ENCODE measurements at places on chromosomes 6 and 20. TPM values are rescaled to one million over a fixed set of nuclear protein-coding genes. Genes with fewer than 3 reads are reported as not detected.

Gene TLDC2
- not detected for total RNA-seq

Gene MICB
- 0.32 TPM for total RNA-seq

Gene ZSCAN12
- 4.4 TPM for total RNA-seq

Gene TOP1
- 17.8 TPM for total RNA-seq

Gene FLRT3
- total RNA-seq: 1.3 TPM

DNA sequence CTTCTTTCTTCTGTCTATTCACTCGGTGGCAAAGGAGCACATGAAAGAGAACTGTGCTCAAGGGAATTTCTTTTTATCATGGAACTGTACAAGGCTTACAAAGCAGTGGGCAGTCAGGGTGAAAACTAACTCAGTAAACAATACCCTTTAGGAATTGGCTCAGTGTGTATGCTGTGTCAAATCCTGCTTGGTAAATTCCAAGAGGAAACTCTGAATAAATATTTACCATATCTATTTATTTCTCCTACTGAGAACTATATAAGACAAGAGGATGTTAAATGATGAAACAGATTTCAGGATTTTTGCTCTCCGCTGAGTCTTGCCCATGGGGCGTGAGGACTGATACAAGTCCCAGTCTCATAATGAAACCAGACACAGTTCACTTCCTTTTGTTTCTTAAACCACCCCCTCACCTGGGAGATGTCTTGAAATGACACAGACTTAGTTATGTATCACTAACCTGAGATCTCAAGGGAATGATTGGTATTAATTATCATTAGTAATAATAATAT is 188.8 kb downstream of the BACH2 start:
- no peak overlapping the region for H3K27ac ChIP-seq
- no peak for DNase-seq
- H3K4me3 ChIP-seq: no peak overlapping the region
- H3K27me3 ChIP-seq: no peaks in the 10 kb centered on the region
- no peaks in the 10 kb centered on the region for H3K36me3 ChIP-seq

GRCh38 chr6:72636215-72636614 is 14.4 kb downstream of the KCNQ5 start:
- no peaks in the 10 kb centered on the region for H3K4me1 ChIP-seq
- H3K27me3 ChIP-seq: no peaks in the 10 kb centered on the region

GRCh38 chr20:50870561-50871161 is 60.6 kb downstream of the ADNP start:
- H3K27ac ChIP-seq: no peak overlapping the region
- no peak for DNase-seq
- no peak overlapping the region for H3K4me3 ChIP-seq
- H3K36me3 ChIP-seq: no peaks in the 10 kb centered on the region
- H3K4me1 ChIP-seq: no peaks in the 10 kb centered on the region
- H3K27me3 ChIP-seq: no peaks in the 10 kb centered on the region

- H3K4me3 ChIP-seq: no peak overlapping the region
- no peak for DNase-seq
- no peaks in the 10 kb centered on the region for H3K27me3 ChIP-seq
- H3K27ac ChIP-seq: no peak overlapping the region
- no peaks in the 10 kb centered on the region for H3K4me1 ChIP-seq
- no peaks in the 10 kb centered on the region for H3K36me3 ChIP-seq
Measured at GRCh38 chr6:12170351-12171092, 119.6 kb upstream of the EDN1 start.

DNA sequence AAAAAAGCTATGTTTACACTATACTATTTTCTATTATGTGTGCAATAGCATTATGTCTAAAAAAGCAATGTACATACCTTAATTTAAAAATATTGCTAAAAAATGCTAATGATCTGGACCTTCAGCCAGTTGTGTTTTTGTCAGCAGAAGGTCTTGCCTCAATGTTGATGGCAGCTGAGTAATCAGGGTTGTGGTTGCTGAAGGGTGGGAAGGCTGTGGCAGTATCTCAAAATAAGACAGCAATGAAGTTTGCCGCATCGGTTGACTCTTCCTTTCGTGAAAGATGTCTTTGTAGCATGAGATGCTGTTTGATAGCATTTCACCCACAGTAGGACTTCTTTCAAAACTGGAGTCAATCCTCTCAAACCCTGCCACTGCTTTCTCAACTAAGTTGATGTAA is 134.7 kb upstream of the CDYL start:
- DNase-seq: no peak
- H3K4me3 ChIP-seq: no peak overlapping the region
- no peak overlapping the region for H3K27ac ChIP-seq
- no peaks in the 10 kb centered on the region for H3K27me3 ChIP-seq
- no peaks in the 10 kb centered on the region for H3K36me3 ChIP-seq

- no peaks in the 10 kb centered on the region for H3K27me3 ChIP-seq
- H3K4me1 ChIP-seq: peaks cover 9% of the 10 kb centered on the region
Measured at GRCh38 chr6:160160450-160160849, 38.8 kb downstream of the SLC22A1 start.

GRCh38 chr6:40400738-40401137 is 186.4 kb downstream of the LRFN2 start:
- H3K4me1 ChIP-seq: peaks cover 5% of the 10 kb centered on the region
- H3K27ac ChIP-seq: no peak overlapping the region
- DNase-seq: no peak
- no peak overlapping the region for H3K4me3 ChIP-seq
- no peaks in the 10 kb centered on the region for H3K36me3 ChIP-seq

DNA sequence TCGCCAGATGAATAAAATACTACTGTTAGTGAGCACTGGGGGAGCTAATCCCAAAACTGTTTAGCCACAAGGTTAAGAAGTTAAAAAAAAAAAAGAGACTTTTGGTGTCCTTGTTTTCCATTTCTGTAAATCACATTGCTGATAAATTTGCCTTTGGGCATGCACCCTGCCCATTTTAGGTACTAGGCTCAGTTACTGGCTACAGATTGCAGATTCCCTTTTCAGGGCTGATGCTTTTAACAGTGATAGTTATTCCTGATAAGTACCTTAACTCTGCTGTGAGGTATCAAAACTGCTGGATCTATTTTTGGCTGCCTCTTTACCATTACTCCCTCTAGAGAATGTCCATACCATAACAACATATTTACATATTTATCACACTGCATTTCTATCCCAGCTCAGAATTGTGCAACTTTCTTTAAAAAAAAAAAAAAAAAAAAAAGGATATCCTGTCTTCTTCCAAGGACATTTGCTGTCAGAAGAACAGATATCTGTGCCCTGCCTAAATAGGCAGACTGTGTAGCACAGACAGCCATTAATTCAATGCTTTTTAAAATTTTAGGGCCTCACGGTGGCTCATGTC is 94.5 kb downstream of the SSR1 start:
- H3K36me3 ChIP-seq: peaks cover 3% of the 10 kb centered on the region
- no peak for DNase-seq
- H3K27me3 ChIP-seq: no peaks in the 10 kb centered on the region
- H3K27ac ChIP-seq: peak overlapping the region; percentile 69
- H3K4me3 ChIP-seq: no peak overlapping the region
- peaks cover 70% of the 10 kb centered on the region for H3K4me1 ChIP-seq

GRCh38 chr20:40019510-40019909 is 669.5 kb downstream of the MAFB start:
- no peak overlapping the region for H3K4me3 ChIP-seq
- H3K27ac ChIP-seq: no peak overlapping the region
- H3K4me1 ChIP-seq: no peaks in the 10 kb centered on the region
- H3K36me3 ChIP-seq: no peaks in the 10 kb centered on the region
- peaks cover 9% of the 10 kb centered on the region for H3K27me3 ChIP-seq
- no peak for DNase-seq

All from pancreas (tissue), 10 donors.